ENCODE measurements at places on chromosomes 1 and 21.

DNA sequence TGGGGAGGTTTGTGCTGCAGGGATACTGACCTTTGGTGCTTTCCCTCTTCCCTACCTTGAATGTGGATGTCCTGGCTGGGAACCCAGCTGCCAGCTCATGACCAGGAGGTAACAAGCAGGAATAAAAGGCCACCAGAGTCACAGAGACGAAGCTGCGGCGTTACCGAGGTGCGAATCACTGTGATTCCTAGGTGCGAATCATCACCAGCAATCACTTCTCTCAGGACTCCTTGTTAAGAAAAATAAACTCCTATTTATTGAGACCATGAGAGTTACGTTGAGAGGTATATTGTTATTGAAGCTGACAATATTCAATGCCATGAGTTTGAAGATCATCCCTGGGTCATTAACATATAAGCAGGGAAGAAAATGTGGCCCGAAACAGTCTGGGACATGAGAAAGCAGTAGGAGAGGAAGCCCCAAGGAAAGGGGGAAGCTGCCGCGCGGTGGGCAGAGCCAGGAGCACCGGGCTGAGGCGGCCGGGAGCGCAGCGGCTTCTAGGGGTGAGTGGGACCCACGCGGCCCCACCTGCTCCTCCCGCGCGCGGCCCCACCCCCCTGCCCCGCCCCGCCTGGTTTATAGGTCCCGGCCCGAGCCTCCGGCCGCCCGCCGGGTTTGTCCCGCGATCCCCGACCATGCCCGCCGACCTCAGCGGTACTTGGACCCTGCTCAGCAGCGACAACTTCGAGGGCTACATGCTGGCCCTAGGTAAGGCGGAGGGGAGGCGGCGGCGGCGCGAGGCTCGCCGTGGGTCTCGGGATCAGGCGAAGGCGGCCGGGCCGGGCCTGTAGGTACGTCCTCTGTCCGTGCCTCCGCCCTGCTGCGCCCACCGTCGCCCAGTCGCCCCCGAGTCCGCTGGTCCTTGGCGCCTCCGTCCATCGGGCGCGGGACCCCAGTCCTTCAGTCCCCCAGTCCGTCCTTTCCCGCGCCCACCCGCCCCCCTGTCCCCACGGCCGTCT, at the start of gene RBP7:
Gene RBP7 (plus strand): TSS at position 605 of the 959 bp plus-strand sequence. CDS start 31 bp downstream, at position 636.
- no peaks in the 10 kb centered on the region for H3K36me3 ChIP-seq
- no peak for DNase-seq
- no peaks in the 10 kb centered on the region for H3K27me3 ChIP-seq
- no peak within 1 kb of the TSS for H3K27ac ChIP-seq
- H3K4me3 ChIP-seq: peak within 1 kb of the TSS; percentile 72
- H3K4me1 ChIP-seq: peaks cover 5% of the 10 kb centered on the region

- no peak overlapping the region for H3K4me3 ChIP-seq
- H3K4me1 ChIP-seq: no peaks in the 10 kb centered on the region
- no peaks in the 10 kb centered on the region for H3K27me3 ChIP-seq
Measured at GRCh38 chr1:228697207-228698016, 37.9 kb upstream of the RHOU start.

DNA sequence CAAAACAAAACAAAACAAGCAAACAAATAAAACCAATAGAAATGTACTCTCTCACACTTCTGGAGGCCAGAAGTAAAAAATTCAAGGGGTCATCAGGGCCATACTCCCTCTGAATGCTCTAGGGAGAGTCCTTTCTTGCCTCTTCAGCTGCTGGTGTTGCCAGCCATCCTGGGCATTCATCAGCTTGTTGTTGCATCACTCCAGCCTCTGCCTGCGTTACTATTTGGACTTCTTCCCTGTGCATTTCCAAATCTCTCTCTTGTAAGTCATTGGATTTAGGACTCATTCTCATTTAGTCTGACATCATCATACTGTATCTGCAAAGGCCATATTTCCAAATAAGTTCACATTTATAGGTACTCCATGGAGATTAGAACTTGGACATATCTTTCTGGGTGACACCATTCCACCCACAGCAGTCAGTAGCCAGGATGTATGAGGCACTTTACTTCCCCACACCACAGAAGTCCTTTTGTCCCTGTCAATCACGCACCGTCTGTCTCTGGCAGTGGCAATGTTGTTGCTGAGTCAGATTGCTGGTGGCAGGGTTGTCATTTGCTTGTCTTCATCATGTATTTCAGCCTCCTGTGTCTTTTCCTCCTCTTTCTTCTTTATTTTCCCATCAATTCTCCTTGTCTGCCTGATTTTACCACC, 151.0 kb upstream of the KCNJ6 start:
- no peaks in the 10 kb centered on the region for H3K36me3 ChIP-seq
- no peak overlapping the region for H3K27ac ChIP-seq
- H3K27me3 ChIP-seq: no peaks in the 10 kb centered on the region
- no peaks in the 10 kb centered on the region for H3K4me1 ChIP-seq

GRCh38 chr21:26404288-26404687, 168.8 kb downstream of the CYYR1 start:
- no peaks in the 10 kb centered on the region for H3K27me3 ChIP-seq
- DNase-seq: no peak
- H3K27ac ChIP-seq: no peak overlapping the region
- H3K4me3 ChIP-seq: no peak overlapping the region
- no peaks in the 10 kb centered on the region for H3K36me3 ChIP-seq

Measured in ascending aorta (tissue), 2 donors.